Endodermal cell (in vitro differentiated cells): ENCODE measurements at places on chromosomes 6 and 20. TPM values are rescaled to one million over a fixed set of nuclear protein-coding genes. Genes with fewer than 3 reads are reported as not detected.

Gene PPP1R14C
- total RNA-seq = 0.29 and 0.38 TPM in 2 replicates

Gene LRRC73
- total RNA-seq = 0.64 and 0.86 TPM in 2 replicates

Gene SIRPA
- total RNA-seq = 4.9 and 5.1 TPM in 2 replicates

Gene PRRC2A
- total RNA-seq = 297 and 330 TPM in 2 replicates

Gene CDSN
- total RNA-seq = not detected in 2 replicates

Gene FUT9
- total RNA-seq = 4.3 to 5.6 TPM (median 4.5 TPM) in 3 replicates

Gene SLC44A4
- 0.56 and 1.3 TPM in 2 replicates for total RNA-seq

- peak; percentile 55 for DNase-seq
Observed at GRCh38 chr6:84447651-84448050, 220.2 kb upstream of the CEP162 start.

DNA sequence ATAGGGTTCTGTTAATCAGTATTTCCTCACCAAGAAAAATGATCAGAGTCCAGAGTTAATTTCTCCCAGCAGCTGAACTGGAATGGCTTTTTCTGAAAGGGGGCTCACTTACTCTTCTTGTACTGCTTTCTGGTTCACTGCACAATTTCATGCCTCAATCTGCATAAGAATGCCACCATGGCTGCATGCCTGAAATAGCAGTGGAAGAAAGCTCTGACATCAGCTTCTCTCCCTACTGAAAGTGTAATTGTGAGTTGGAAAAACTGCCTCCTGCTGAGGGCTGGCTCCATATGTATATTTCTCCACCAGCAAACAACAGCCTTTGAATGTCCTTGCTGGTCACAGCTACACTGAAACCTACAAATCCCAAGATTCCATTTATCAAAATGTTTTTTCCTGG, 1027.2 kb upstream of the GJE1 start:
- peak; percentile 78 for DNase-seq

GRCh38 chr20:18243802-18244201, 44.5 kb upstream of the ZNF133 start:
- no peak for DNase-seq

GRCh38 chr6:24861934-24862333, 63.2 kb upstream of the ARMH2 start:
- DNase-seq = no peak

DNA sequence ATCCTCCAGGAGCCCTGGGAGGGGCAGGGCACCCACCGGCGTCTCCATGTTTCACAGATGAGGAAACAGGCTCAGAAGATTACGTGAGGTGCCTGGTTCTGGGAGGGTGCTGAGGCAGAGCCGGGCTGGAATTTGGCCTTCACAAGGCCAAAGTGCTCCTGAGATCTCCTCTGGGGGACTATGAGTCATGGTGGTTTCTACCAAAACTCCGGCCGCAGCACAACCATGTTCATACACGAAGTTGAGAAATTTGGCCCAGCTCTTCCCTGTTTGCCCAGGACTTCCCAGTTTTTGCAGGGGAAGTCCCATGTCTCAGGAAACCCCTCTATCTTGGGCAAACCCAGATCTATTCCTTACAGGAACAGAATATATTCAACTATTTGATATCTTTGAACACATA, 172.9 kb upstream of the CDYL start:
- DNase-seq = peak; percentile 21

DNA sequence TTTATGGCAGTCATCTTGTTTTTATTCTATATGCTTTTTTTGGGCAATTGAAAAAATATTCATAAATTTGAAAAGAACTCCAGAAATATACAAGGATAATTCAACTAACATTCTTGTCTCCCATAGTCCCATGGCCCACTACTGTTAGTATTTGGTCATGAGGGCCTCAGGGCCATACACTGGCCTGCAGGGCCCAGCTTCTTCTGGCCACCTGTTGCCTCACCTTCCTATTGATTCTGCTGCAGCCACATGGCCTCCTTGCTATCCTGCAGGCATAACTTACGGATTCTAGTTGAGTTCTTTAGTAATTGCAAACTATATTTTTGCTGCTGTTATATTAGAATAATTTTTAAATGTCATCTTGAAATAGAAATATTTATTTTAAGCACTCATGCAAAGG, 72.6 kb downstream of the SCAND1 start:
- DNase-seq = no peak

- DNase-seq = peak; percentile 75
Observed at GRCh38 chr6:12291839-12292604, 1.9 kb downstream of the EDN1 start.

DNA sequence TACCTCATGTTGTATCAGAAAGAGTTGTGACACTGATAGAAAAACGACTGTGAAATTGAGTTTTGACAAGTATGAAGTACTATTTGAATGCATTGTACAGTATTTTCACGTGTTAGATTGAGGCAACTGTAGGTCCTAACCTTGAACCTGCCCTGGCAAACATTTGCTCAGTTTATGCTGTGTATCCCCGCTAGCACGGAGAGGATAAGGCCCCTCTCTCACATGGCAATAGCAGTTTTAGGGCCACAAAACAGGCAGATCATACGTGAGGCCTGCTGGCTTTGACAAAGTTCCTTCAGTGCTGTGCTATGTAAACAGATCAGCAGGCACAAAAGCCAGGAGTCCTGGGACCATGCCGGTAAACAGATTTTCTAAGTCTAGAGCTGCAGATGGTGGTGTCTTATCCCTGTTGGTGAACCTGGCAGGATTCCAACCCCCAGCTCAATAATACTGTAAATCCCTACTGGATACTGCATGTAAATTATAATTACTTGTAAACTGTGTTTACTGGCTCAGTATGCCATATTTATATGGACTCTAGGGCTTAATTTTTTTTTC, 23.8 kb upstream of the FAM217A start:
- no peak for DNase-seq

- peak; percentile 76 for DNase-seq
Observed at GRCh38 chr6:127554435-127555006, 22.5 kb upstream of the C6orf58 start.

- DNase-seq = no peak
Observed at GRCh38 chr6:158064725-158065251, 83.1 kb downstream of the SYNJ2 start.

DNA sequence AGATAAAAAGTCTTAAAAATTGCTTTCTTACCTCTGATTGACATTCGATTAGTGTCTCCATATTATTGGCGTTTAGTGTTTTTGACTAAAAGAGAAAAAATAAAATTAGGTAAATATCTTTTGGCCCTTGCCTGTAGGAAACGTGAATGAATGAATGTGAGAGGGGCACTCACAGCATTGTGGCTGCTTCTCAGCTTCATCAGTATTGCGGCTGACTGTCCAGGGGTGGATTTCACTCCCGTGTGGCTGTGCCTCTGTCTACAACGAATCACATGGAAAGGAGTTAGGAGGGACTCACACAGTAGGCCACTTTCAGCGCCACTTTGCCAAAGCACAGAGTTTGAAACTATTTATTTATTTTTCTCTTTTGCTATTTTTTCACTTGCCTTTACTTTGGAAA, 844 bp downstream of the TAGAP start:
- no peak for DNase-seq

DNA sequence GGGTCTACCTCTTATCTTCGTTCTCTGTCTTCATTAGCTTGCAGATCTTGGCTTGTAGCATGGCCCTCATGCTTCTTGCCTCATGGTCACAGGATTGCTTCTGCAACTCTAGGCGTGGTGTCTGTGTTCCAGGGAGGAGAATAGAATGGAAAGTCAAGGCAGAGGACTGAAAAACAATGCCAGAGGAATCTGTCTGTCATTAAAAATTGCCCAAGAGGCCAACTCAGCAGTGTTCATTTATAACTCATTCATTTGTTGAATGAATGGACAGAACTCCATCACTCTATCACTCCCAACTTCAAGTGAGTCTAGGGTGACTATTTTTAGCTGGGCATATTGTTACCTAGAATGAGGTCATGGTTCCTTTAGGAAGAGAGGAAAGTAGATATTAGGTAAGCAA, 179.6 kb downstream of the UST start:
- no peak for DNase-seq

- DNase-seq = peak; percentile 81
Observed at GRCh38 chr20:9323622-9324021, 190.8 kb upstream of the LAMP5 start.

DNA sequence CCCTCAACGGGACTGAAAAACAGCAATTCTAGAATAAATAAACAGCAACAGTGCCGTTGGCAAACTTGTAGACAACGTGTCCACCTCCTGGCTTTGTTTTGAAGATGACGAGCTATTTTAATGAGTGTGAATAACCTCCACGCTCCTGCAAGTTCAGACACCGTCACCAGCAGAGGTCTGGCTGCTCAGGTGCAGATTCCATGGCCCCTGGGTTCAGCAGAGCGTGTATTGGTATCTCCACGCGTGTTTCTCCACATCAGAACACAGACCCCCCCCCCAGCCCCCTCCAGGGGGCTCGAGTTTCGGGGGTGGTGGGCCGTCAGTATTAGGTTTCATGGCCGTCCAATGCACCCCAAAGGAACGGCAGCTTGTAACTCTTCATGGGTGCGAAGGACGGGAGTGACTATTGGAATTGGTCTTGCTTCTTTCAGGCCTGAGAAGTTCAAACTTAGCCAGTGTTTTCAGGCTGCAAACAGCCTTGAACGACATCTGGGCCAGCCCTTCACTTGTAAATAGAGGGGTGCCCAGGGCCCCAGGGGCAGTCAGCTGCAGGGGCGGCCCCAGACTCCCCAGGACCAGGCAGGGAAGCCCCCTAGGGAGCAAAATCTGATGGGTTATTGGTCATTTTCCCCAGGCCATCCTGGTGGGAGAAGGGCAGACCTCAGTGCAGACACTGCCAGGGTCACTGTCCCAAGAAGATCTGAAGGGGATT, 308.6 kb downstream of the TAF4 start:
- no peak for DNase-seq

DNA sequence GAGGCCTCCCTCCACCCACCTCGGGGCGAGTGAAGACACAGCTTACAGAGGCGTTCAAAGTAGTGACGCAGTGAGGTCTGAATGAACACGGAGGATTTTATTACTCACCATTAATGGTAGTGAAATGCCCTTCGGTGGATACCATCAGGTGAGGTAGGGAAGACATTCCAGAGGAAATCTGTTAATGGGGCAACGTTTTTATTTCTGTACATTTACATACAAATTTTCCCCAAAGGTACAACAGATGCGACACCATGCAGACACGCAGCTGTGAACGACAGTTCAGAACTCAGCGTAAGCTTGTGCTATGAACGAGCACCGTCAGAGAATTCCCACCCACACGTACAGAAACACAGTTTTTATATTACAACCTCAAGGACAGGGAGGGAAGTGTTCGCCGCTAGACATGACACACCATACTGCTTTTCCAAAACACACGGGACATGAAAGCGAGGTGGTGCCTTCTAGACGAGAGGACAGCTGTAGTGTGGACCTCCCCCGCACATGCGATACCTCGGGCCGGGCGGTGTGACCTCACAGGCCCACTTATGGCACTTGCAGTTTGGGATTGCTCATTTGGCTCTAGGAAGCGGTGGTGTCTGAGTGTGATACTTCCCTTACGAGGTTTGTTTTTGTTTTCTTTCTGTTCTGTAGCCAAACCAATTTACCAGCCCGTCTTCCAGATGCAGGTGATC, 10.7 kb downstream of the PSMG4 start:
- no peak for DNase-seq

GRCh38 chr20:10307359-10307735, 88.7 kb downstream of the SNAP25 start:
- no peak for DNase-seq

GRCh38 chr6:132530293-132530974, 7.6 kb upstream of the TAAR9 start:
- peak; percentile 79 for DNase-seq

- DNase-seq = no peak
Observed at GRCh38 chr6:169173532-169174268, 79.9 kb downstream of the THBS2 start.

DNA sequence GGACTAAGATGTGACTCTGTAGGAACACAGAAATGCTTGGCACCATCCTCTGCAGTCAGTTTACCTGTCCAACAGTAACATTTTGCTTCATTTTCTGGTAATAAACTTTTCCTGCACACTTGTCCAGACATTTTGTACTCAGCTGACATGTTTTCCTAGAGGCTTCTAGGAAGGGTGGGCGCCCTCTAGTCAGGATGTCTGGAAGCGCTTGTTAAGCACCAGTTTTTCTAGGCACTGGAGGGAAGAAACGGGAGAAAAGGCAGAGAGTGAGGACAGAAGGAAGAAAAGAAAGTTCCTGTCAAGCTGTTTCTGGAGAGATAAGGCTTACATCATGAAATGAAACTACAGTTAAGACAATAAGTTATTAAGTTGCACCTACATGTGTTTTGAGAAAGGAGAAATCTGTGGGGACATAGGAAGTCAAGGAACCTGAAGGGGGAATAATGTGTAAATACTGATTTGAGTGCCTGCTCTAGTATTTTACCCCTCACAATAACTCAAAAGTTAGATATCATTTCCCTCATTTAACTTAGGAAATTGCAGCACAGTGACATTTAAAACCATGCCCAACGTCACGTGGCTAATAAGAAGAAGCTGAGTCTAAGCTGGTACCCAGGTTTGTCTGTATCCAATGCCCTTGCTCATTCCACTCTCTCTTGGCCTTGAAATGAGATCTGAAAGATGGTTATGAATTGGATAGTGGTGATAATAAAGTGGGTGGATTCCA, 42.7 kb upstream of the TNFRSF21 start:
- peak; percentile 70 for DNase-seq
